Adipocyte (in vitro differentiated cells): ENCODE measurements at places on chromosomes 5 and 9.
A peak's percentile ranks its signal among the peaks of the same experiment; 100 is the strongest.

DNA sequence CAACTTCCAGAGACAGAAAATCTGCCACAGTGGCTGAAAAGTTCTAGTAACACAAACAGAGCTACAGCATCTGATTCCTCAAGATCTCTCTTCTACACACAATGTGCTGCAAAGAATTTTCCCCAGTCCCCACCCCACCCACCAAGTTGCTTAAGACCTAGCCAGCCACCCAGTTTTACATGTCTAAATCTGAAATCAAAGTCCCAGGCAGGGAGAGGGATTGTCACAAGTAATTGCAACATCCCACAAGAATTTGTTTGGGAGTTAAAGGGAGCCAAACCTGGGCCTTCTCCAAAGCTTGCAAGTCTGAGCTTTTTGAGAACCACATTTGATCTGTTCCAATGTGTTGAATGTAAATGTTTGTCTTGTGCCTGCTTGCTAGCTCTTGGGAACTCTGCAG is 15.5 kb downstream of the IGIP start:
- DNase-seq, result peak; percentile 92

- no peak for DNase-seq
These were observed 102.5 kb upstream of the BASP1 start for GRCh38 chr5:17114715-17115599.

- DNase-seq, result no peak
These were observed 11.1 kb upstream of the NRG2 start for GRCh38 chr5:140054086-140054689.

DNA sequence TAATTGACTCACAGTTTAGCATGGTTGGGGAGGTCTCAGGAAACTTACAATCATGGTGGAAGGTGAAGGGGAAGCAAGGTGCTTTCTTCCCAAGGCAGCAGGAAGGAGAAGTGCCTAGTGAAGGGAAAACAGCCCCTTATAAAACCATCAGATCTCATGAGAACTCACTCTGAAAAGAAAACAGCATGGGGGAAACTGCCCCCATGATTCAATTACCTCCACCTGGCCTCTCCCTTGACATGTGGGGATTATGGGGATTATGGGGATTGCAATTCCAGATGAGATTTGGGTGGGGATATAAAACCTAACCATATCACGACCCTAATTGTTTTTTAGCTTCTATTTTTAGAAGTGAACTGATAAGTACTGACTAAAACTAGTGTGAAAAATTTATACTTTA is 1377.5 kb upstream of the DMAC1 start:
- no peak for DNase-seq

- DNase-seq, result no peak
These were observed 92.0 kb upstream of the IRX4 start for GRCh38 chr5:1974501-1975405.

GRCh38 chr5:135745897-135746500 is 88.5 kb upstream of the SLC25A48 start:
- DNase-seq, result no peak

DNA sequence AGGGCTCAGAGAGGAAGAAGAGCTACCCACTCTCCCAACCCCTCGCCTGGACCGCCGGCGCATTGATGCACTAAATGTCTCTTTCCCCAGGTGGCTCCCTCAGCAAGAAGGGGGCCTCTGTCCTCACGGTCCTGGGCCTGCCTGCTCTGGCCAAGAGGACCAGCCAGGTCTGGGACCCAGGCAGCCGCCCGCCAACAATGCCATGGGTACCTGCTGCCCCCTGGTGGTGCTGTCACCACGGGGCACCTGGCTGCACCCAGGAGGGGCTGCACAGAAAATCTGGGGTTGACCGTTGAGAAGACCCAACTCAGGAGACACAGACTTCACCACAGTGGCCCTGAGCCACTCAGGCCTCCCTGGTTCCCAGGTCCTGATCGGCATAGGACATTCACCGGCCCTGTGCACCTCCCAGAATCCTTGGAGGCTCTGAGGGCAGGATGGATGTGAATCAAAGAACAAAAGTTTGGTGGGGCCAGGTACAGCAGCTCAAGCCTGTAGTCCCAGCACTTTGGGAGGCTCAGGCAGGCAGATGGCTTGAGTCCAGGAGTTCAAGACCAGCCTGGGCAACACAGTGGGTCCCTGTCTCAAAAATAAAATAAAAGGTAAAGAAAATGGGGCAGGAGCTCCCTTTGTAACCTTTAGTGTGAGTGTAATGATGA is 2.4 kb upstream of the VAV2 start:
- peak; percentile 89 for DNase-seq

DNA sequence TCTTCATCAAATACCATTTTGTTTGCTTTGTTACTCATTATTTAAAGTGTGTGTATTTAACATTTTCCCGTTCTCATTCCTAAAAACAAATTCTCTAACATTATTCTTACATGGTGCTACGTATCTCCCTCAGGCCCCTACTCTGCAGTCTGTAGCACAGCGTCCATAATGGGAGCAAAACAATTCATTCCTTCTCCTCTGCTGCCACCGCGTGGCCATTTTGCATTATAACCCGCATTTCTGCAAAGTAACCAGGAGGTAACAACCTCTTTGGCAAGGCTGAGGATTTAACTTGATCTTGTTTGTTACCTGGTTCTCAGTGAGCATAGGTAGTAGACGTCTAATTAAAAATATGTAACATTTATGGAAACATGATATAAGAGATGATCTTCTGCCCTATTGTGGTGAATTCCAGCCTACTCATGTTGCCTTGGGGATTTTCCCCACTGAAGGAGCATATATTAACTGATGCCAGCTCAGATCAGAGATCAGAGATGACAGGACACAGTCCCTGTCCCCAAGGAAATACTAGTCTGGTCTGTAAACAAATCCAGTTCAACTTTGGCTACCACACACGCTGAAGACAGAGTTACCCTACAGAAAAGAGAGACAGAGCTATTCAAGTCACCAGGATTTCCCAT is 10.5 kb downstream of the OR1K1 start:
- DNase-seq, result peak; percentile 93

DNA sequence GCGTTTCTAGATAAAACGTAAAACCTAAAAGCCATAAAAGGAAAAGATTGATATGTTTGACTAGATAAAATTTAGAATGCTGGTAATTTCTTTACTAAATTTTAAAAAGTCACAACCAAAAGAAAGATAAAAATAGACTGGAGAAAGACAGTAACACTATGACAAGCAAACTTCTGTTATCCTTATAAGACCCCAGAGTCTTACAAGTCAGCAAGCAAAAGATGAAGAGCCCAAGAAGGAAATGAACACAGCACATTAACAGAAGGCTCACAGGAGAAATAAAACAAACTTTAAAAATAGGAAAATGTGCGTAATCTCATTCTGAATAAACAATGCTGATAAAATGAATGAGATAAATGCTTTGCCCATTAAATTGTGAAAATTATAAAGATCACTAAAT is 29.7 kb downstream of the IL7R start:
- no peak for DNase-seq

GRCh38 chr9:28668158-28668557 is 1094.9 kb upstream of the C9orf72 start:
- no peak for DNase-seq

GRCh38 chr5:181260720-181261319 is at the start of gene TRIM52:
Gene TRIM52 (minus strand): TSS chr5:181261143. CDS start chr5:181260813, 330 bp downstream.
- peak; percentile 95 for DNase-seq

DNA sequence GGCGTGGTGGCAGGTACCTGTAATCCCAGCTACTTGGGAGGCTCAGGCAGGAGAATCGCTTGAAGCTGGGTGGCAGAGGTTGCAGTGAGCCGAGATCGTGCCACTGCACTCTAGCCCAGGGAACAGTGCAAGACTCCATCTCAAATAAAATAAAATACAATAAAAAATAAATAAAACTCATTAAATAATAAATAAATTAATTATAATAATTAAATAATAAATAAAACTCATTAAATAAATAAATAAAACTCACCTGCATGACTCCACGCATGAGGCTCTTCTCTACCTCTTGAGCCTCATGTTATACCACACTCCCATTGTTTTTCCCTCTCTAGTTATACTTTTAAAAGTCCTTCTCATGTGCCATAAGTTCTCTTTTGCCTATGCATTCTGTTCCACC is 995.4 kb downstream of the MAT2B start:
- no peak for DNase-seq

- DNase-seq, result no peak
These were observed 33.1 kb upstream of the MVB12B start for GRCh38 chr9:126293522-126293889.

- no peak for DNase-seq
These were observed 5.6 kb upstream of the OMD start for GRCh38 chr9:92429836-92430235.

DNA sequence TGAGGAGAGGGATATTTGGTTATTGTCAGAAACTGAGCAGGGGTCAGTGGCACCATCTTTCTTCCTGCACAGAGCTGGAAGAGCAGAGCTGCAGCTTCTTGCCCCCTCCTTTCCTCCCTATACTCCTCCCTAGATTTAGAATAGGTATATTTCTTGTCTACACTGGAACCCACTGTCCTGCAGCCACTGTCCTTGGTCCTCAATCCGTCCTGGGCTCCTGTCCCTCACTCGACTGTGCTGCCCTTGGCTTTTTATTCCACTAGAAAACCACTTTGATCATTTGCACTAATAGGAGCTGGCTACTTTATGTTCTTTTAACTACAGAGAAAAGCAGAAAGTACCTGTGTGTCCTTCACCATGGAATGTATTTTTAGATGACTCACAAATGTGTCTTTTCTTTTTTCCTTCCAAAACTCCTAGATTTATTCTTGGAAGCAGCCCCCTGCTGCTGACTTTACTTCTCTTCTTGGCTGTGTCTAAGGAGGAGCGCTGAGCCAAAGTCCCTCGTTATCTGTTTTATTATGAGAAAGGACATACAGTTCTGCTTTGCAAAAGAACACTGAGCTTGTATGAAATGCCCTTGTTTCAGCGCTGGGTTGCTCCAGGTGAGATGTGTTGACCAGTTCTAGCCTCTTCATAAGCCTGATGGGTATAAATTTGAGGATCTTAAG is 150.9 kb downstream of the SEMA6A start:
- DNase-seq, result no peak

DNA sequence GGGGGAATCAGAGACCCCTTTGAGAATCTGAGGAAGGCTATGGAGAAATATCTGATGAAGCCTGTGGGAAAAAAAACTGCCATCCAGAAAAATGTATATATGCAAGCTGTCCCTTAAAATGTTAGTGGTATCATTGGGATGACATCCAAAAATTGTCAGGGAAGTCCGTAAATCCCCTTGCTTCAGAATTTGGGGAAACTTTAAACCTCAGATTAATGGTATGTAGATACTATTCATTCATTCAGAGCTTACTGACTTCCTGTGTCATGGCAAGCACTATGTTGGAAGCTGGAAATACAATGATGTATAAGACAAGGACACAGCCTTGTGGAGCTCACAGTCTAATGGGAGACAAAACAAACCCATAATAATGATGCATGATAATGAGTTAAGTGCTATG is 10.9 kb upstream of the MOB3B start:
- DNase-seq, result no peak

DNA sequence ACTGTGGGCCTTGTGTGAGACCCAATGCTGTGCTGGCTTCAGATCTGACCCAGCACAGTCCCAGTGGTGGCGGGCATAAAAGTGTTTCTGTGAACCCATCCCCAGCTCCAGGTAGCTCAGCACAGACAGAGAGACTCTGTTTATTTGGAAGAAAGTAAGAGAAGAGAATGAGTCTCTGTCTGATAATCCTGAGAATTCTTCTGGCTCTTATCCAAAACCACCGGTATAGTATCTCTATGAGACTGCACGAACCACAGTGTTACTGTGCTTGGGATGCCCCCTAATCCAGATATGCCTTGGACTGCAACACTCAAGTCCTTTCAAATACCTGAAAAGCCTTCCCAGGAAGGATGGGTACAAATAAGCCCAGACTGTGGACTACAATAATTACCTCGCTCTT is 1660.8 kb upstream of the ACO1 start:
- DNase-seq, result no peak

- no peak for DNase-seq
These were observed 12.6 kb downstream of the LRSAM1 start for GRCh38 chr9:127463911-127464310.

DNA sequence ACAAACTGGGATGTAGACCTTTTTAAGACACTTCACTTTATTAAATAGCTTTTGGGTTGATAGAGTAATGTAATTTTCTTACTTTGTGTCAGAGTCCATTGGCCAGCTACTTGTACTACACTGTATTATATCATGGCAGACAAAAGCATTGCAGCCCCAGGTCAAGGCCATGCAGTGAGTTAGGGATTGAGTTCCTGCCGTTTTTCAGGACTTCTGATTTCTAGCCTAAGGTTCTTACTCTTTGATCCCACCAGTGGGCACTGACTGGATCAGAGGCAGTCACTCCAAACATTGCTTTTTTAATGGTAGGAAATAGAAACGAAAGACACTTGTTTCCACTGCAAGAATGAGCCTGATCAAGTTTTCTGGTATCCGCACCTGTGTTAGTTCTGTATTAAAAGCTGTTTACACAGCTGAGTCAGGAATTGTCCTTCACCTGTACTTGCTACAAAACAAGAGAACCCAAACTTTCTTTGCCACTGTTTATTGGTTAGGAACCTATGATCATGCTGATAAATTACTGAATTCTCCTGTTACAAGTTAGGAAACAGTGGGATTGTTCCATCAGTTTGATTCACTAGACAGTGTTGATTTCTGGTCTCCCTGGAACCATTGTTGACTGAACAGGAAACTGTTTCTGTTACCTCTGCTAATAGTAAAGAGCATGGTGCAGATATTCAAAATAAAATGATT is 22.1 kb downstream of the LRRC70 start:
- DNase-seq, result no peak

DNA sequence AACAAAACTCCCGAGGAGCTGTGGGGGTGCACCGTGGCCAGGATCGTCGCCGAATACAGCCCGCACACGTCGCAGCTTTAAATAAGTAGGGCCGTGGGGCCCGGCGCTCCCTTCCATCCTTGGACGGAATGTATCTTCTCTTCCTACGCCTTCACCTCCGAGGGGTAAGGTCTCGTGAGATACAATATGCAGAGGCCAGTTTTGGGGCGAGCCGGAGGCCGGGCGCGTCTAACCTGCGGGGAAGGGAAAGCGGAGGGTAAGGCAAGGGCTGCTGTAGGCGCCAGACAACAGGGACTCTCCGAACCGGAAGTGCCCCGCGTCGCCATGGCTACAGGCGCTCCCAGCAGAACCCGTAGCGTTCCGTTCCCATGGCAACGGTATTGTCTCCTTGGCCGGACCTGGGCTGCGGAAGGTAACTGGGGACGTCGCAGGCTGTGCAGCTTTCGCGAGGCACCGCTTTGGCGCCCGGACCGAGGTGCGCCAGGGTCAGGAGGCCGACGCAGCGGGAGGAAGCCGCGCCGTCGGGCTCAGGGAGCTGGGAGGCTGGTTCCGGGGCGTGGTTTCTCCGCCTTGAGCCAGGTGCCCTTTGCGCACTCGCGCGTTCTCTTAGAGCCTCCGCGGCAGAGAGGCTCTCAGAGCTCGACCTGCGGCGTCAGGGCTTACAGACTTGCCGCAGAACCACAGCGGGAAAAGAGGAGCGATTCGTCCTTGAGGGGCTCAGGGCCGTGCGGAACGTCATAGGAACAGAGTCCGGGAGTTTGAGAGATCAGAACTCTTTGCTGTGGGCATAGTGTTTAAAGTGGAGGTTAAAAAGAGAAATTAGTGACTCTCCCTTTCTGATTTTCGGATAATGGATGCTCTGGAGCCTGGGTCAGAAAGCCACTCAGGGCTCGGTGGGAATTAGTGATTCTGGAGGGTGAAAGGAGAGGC is at the start of gene TTC23L:
TSS of gene TTC23L (plus strand) at position 380 of the 930 bp plus-strand sequence. CDS start 1,508 bp downstream, outside the sequence.
- peak; percentile 90 for DNase-seq

GRCh38 chr5:32163785-32164184 is 10.3 kb downstream of the GOLPH3 start:
- DNase-seq, result no peak
